ENCODE measurements at places on chromosomes 7 and 10.

- DNase-seq = no peak
These were observed 15.1 kb upstream of the GATA3 start for GRCh38 chr10:8039321-8039881.

GRCh38 chr7:28041508-28042314 lies 138.9 kb downstream of the JAZF1 start:
- no peak for DNase-seq

DNA sequence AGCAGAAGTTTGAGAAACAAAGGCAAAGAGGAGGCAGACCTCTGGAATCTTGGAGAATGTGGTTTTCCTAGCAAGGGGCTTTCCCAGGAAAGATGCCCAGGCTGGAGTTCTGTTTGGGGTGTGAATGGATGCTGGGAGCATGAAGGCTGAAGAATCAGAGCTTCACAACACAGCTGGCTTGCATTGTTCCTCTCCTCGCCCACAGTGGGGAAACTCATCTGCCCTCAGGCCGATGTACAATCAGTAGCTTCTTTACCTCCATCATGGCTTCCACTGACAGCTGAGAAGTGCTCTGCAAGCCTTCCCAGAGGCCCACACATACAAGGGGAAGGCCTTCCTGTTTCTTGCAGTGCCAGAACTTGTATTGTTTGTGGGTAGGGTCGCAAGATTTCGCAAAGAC lies 90.8 kb upstream of the HECTD2 start:
- no peak for DNase-seq

GRCh38 chr10:92697663-92698511 lies 8.1 kb downstream of the HHEX start:
- no peak for DNase-seq

GRCh38 chr7:94314413-94315410 lies 80.0 kb upstream of the COL1A2 start:
- DNase-seq = no peak

All from T-helper 1 cell (primary cell).